ENCODE measurements at places on chromosomes 12 and 14.

GRCh38 chr12:94805749-94806529, 155.6 kb upstream of the TMCC3 start:
- peak; percentile 25 for DNase-seq

GRCh38 chr12:31506515-31507306, 84.2 kb downstream of the DENND5B start:
- no peak for DNase-seq

GRCh38 chr14:98210045-98210672, 1061.8 kb downstream of the BCL11B start:
- no peak for DNase-seq

- no peak for DNase-seq
Measured at GRCh38 chr12:132393991-132394949, 64.9 kb upstream of the GALNT9 start.

DNA sequence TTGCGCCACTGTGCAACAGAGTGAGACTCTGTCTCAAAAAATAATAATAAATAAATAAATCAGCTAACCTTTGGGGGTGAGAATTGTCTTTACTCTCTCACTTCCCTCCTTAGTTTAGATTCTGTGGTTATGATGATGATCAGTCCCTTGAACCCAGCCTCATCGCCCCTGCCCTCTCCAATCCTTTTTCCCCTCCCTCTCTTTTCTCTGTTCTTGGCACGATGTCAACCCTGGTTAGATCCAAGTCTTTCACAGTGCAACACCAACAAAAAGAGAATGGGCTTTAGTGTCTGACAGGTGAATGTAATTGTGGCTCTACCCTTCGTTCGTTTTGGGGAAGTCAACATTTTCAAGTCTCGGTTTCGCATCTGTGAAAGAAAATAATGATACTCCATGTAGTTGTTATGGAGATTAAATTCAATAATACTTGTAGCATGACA, 59.0 kb downstream of the NTN4 start:
- DNase-seq: no peak

GRCh38 chr12:89862511-89863445, 154.1 kb upstream of the ATP2B1 start:
- DNase-seq: no peak

DNA sequence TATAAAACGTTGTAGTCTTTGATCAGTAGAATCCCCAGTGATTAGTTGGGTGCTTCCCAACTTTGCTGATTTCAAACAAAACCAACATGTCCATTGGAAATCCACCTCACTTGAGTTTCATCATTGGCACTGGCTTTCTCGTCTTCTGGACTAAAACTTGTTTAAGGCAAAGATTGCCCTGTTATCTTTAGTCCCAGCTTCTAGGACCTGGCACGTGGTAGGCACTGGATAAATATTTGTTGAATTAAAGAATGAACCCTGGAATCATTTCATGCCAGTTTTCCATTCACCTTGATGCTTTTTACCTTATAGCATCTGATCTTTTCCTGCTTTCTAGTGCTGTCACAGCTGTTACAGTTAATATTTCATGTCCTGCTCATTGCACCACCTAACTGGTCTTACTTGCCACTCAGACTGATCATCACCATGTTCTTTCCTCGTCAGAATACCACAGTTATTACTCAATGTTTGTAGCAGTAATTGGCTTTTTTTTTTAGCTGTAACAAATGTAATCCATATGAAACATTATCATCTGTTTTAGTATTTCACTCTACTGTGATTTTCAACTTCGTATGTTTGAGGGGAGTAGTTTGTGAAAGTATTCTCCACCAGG, 7.3 kb upstream of the C12orf50 start:
- no peak for DNase-seq

DNA sequence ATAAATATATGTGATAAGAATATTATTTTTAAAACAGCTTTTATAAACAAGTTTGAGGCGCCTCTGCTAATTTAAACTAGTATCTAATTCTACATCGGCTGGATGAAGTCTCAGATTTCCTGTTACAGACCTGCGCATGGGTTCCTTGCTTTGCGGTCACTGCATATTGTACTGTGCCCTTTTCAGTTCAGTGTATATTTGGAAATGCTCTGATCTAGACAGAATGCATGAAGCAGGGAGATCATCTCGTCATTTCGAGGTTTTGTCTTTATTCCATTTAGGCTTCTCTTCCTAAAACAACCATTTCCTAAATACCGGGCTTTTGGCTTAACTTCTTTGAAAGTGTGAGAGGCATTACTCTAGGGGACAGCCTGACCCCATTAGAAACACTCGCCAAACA, 25.6 kb downstream of the CRACR2A start:
- DNase-seq: no peak

- DNase-seq: no peak
Measured at GRCh38 chr14:63766611-63767010, 38.7 kb upstream of the SGPP1 start.

DNA sequence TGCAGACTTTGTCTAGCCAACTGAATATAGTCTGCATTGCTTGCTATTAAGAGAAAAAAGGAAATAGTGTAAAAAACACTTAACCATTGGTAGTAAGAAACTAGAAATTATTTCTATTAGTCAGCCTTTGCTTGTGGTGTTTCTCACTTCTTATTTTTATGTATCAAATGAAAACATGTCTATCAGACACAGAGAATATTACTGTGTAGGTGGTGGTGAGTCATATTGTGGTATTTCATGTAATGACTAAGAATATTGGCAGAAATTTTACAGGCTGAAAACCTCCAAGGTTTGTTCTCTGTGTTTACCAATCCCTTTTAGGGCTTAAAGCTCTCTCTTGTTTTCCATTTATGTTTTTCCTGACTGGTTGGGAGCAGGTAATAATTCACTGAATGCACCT, 87.2 kb downstream of the DAAM1 start:
- DNase-seq: no peak

DNA sequence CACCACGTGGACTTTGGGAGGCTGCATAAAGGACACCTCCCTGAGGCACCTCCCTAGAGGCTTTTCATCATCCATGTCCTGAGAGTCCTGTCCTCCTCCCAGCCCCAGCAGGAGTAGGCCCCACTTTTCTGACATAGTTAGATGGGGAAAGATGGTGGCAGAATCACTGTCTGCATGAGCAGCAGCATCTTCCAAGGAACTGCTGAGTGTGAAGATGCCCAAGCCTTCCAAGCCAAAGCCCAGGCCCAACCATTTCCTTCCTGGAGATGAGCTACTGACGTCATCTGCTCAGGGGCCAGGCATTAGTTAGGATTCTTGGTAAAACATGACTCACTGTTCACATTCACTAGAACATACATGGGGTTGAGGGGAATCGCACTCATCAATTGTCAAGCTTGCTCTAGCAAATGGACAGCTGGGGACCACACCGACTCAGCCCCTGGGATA, 37.3 kb downstream of the VDR start:
- peak; percentile 49 for DNase-seq

DNA sequence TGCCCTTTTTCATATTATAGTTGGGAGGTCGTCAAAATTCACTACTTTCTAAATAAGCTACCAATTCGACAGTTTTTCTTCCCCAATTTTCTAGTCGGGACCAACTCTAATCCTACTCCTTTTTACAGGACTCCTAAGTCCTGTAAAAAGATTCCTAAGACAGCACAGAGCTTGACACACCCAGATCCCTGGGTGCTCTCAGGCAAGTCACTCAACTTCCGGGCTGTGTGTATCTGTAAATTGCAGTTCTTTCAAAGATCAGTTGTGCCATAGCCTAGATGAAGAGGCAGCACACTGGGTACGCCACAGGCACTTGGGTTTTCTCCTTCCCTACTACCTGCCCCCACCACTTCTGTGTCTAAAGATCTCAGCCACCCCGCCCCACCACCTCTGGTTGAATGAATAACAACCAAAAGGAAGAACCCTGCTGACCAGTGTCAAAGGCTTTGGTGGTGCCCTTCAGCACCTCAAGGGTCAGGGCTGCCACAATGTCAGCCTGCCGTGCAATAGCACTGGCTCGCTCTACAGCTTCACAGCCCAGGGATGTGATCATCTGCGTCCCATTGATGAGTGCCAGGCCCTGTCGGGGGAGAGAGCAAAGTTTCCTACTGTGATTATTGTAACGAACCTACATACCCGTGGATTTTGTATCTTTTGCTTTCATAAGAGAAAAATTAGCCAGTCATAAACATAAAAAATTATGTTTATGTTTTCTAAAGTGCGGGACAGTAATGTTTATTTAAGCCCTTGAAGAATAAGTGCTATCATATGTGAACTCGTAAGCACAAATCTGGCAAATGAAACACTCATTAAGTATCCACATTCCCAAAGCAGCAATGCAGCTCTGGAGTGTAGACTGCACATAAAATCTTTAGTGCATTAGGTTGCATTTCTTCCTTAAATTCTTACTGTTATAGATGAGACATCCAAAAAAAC, 9.2 kb downstream of the HAL start:
- DNase-seq: no peak

DNA sequence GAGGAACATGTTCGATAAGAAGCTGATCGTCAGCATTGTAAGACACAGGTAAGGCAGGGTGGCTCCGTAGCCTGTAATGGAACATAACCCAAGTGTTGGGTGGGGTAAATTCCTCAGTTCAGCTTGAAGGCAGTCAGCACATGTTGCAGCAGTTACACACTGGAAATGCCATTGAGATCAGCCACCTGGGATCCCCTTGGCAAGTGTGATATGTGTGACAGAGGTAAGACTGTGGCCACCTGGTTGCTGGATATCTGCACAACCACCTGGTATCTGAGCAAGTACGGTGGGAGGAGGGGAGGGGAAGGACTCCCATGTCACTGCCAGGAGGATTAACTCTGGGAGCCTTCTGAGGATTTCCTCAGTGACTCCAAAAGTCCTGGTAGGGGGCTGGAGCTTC, 158.0 kb upstream of the CAND1 start:
- no peak for DNase-seq
